ENCODE measurements at places on chromosomes 7 and 10. TPM values are rescaled to one million over a fixed set of nuclear protein-coding genes. Genes with fewer than 3 reads are reported as not detected.

DNA sequence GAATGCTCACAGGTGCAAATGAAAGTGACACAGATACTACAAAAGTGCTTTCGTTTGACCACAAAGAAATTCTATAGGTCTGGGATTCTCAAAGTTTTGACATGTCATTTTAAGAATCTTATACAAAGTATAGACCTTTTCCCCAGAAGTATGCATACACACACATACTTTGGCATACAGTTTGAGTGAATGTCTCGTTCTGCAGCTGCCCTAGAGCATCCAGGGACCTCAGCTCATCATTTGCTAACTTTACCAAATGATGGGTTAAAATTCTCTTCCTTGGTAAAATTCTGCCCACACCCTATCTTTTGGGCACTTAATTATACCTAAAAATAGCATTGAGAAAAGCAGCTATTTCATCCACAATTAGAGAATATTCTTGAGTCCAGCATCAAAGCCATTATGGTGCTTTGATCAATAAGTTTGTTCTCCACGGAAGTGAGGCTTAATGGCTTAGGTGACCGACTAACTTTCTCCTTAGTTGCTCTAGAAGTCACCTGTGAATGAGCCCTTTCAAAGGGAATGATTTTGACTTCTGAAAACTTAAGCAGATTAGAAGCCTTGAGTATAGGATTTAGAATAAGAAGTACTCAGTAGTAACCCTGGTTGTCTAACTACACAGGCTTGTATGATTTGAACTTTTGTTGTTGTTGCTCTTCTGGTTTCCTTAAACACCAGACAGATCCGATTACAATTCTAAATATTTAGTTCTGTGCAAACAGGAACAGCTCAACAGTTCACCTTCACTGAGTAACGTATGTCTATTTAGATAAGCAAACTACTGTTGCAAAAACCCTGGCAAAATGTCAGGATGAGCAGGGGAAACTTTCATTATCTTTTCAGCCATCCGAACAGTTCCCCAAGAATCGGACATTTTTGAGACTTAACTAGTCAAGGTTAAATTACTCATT lies 70.6 kb downstream of the CNNM2 start:
- peaks cover 6% of the 10 kb centered on the region for H3K4me1 ChIP-seq
- no peak for DNase-seq
- H3K4me3 ChIP-seq, result no peak overlapping the region
- H3K27ac ChIP-seq, result no peak overlapping the region
- H3K27me3 ChIP-seq, result no peaks in the 10 kb centered on the region

DNA sequence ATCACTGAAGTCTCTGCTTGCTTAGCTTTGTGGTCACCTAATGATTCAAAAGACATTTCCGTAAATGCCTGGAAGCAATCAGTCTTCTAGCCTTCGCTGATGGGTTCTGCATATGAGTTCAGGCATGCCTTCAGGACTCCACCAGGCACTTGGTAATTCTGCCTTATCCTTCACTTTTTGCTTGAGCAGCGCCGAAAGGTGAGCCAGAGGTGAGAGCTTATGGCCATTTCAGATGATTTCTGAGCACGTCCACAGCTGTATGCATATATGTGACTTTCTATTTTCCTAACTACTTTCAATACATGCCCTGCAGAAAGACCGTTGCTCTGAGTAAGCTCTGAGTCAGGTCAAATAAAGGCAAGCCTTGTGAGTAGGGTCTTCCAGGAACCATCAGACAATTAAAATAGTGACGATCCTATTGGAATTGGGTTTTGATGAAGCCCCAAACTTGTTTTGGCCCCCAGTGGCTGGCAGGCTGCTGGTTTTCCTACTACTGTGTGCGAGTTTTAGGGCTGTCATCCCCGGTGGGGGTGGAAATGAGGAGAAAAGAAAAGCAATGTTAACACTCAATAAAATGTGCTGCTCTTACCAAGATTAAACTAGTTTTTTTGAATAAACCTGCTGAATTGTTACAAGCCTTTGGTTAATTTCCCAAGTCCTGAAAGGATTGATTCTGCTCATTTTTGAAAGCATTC lies 154.4 kb upstream of the AKR1E2 start:
- H3K4me3 ChIP-seq, result no peak overlapping the region
- peaks cover 22% of the 10 kb centered on the region for H3K27me3 ChIP-seq
- no peaks in the 10 kb centered on the region for H3K4me1 ChIP-seq
- no peak overlapping the region for H3K27ac ChIP-seq

DNA sequence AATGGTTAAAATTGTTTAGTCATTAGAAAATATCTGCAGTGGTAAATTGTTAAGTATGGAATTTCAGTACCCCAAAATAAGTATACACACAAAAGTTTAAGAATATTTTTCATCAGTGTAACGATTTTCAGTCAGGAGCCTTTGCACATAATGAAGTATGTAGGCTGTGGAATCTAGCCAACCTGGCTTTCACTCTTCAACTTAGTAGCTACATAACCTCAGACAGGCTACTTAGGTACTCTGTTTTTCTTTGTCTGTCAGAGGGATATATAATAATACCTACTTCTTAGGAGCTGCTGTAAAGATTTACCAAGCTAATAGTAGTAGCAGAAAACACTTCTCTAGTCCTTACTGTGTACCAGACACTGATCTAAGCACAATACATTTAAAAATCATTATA lies 137.5 kb downstream of the ZEB1 start:
- H3K4me3 ChIP-seq, result no peak overlapping the region
- H3K27me3 ChIP-seq, result no peaks in the 10 kb centered on the region
- H3K36me3 ChIP-seq, result peaks cover 23% of the 10 kb centered on the region
- no peak overlapping the region for H3K27ac ChIP-seq
- no peak for DNase-seq
- H3K4me1 ChIP-seq, result peaks cover 28% of the 10 kb centered on the region

- peaks cover 2% of the 10 kb centered on the region for H3K27me3 ChIP-seq
- no peak overlapping the region for H3K27ac ChIP-seq
- H3K4me3 ChIP-seq, result no peak overlapping the region
- DNase-seq, result no peak
These were observed 270.7 kb downstream of the ABCA13 start for GRCh38 chr7:48441848-48442492.

DNA sequence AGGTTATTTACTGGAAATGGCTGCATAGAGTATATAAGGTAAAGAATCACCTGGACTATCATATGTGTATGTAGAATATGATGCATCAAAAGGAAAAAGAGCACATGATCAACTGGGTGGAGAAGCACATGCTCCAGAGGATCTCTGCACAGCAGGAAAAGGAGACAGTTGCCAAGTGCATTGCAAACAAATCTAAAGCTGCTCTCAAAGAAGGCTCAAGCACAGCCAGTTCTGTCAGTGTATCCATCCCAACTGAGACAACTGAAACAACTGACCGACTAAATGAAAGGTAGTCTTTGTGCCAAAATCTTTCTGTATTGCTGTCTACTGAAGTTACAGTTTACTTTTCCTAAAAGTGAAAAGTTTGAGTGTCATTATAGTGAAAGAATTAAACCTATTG lies 83.2 kb upstream of the SGCE start:
- H3K27me3 ChIP-seq, result no peaks in the 10 kb centered on the region
- H3K36me3 ChIP-seq, result no peaks in the 10 kb centered on the region
- no peak overlapping the region for H3K4me3 ChIP-seq
- DNase-seq, result no peak

GRCh38 chr7:114095885-114096284 lies 177.1 kb upstream of the PPP1R3A start:
- H3K36me3 ChIP-seq, result no peaks in the 10 kb centered on the region
- no peak overlapping the region for H3K27ac ChIP-seq
- no peak for DNase-seq
- no peaks in the 10 kb centered on the region for H3K4me1 ChIP-seq
- H3K27me3 ChIP-seq, result peaks cover 33% of the 10 kb centered on the region
- H3K4me3 ChIP-seq, result no peak overlapping the region

- peaks cover 6% of the 10 kb centered on the region for H3K4me1 ChIP-seq
- H3K27ac ChIP-seq, result no peak overlapping the region
- DNase-seq, result no peak
These were observed 42.7 kb downstream of the GRID2IP start for GRCh38 chr7:6508539-6508938.

FEZF1 gene
- not detected for polyA plus RNA-seq

HACD1 gene
- 0.26 TPM for polyA plus RNA-seq

SPDYE11 gene
- polyA plus RNA-seq, result not detected

PIK3AP1 gene
- polyA plus RNA-seq, result 20.2 TPM
